ENCODE measurements at places on chromosomes 16 and 17. TPM values are rescaled to one million over a fixed set of nuclear protein-coding genes. Genes with fewer than 3 reads are reported as not detected.

DNA sequence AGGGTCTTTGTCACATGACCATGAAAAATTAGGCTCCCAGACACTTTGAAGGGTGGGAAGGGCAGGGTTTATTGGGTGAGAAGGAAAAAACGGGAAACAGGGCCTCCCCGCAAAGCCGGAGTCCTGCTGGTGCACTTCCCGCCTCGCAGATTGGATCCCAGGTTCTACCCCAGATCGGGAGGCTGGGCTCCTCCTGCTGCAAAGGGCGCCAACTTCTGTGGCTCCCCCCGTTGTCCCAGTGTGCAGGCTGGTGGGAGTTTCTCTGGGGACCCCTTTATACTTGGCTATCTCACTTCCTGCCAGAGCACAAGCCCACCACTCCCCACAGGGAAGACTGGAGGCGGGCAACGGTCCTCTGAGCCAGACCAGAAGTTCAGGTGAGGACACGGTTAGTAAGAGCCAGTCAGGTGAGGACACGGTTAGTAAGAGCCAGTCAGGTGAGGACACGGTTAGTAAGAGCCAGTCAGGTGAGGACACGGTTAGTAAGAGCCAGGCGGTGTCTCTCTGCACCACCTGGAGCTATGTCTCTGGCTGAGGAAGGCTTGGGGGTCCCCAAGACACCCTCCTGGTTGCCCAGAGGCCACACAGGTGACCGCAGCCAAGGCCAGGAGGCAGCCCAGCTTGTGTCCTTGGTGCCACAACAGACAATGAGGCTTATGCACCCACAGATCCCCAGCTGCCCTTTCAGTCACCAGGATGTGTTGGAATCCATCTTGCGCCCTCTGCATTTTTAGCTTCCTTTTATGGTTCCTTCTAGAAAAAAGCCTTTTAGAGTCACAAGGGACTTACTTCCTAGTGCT, 48.1 kb upstream of the CHMP6 start:
- no peak for DNase-seq
- H3K36me3 ChIP-seq = no peaks in the 10 kb centered on the region
- H3K4me3 ChIP-seq = no peak overlapping the region

GRCh38 chr16:66150698-66151482, 215.6 kb upstream of the CDH5 start:
- H3K36me3 ChIP-seq = no peaks in the 10 kb centered on the region
- DNase-seq = no peak
- no peak overlapping the region for H3K4me3 ChIP-seq
- H3K27ac ChIP-seq = peak overlapping the region; percentile 62
- no peaks in the 10 kb centered on the region for H3K27me3 ChIP-seq

DNA sequence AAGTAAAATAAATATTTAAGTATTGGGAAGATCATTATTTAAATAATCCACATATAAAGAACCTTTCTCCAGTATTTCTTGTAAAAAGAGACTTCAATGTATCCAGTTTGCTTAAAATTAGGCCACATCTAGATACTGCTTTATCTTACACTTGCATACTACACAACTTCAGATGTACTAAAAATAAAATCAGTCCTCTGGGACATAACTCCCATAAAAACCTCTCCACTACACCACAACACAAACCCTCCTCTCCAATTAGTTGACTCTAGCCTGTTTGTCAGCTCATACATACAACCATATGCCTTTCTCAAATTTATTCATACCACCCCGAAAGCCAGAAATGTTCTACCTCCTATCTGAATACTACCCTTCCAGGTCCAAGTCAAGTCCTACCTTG, 21.6 kb downstream of the SPOP start:
- no peak overlapping the region for H3K27ac ChIP-seq
- DNase-seq = no peak
- H3K4me3 ChIP-seq = no peak overlapping the region

DNA sequence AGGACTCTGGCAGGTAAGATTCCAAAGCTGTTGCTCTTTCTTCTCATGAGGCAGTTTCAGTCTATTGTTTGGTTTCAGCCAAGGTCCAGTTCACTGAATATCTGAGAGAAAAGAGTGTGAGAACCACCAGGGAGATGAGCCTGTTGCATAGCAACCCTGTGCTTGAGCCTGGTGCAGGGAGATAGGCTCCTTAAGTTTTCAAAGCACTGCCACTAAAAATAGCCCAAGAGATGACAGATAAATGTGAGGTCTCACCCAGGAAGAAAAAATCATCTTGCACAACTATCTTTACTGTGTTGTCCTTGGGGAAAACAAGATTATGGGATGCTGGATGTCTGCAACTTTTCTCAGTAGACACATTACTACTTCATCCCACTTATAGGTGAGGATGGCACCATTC, 26.2 kb upstream of the NUDT7 start:
- no peak for DNase-seq
- H3K4me3 ChIP-seq = no peak overlapping the region
- H3K4me1 ChIP-seq = no peaks in the 10 kb centered on the region
- no peak overlapping the region for H3K27ac ChIP-seq

- no peak for DNase-seq
- H3K4me3 ChIP-seq = no peak overlapping the region
- no peaks in the 10 kb centered on the region for H3K4me1 ChIP-seq
- H3K27ac ChIP-seq = no peak overlapping the region
These were observed 49.3 kb upstream of the FBXO47 start for GRCh38 chr17:39016193-39017153.

GRCh38 chr17:77899498-77899897, 59.0 kb upstream of the TNRC6C start:
- H3K27ac ChIP-seq = no peak overlapping the region
- no peak for DNase-seq
- no peaks in the 10 kb centered on the region for H3K27me3 ChIP-seq
- H3K4me1 ChIP-seq = no peaks in the 10 kb centered on the region

DNA sequence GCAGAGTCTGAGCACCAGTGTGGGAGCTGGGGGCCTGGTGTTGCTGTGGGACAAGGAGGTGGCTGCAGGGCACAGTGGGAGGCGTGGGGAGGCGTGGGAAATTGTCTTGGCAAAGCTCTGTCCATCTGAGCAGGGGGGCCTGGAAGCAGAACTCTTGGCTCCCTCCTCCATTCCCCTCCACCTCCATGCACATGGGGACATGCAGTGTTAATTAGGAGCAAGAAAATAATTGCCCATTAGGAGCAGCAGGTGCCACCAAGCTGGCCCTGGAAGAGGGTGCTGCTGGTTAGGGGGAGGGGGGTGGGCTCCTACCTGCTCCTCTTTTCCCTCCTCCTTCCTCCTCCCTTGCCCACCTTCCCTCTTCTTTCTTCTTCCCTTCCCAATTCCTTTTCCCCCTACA, 4.5 kb downstream of the TTYH2 start:
- no peak overlapping the region for H3K4me3 ChIP-seq
- DNase-seq = no peak
- no peak overlapping the region for H3K27ac ChIP-seq
- peaks cover 14% of the 10 kb centered on the region for H3K4me1 ChIP-seq
- H3K36me3 ChIP-seq = no peaks in the 10 kb centered on the region
- no peaks in the 10 kb centered on the region for H3K27me3 ChIP-seq

GRCh38 chr17:29061036-29061435, 18.1 kb downstream of the PIPOX start:
- no peak overlapping the region for H3K4me3 ChIP-seq
- no peak for DNase-seq
- H3K27me3 ChIP-seq = no peaks in the 10 kb centered on the region

The ZSCAN32 gene
- total RNA-seq = 13.5 TPM

DNA sequence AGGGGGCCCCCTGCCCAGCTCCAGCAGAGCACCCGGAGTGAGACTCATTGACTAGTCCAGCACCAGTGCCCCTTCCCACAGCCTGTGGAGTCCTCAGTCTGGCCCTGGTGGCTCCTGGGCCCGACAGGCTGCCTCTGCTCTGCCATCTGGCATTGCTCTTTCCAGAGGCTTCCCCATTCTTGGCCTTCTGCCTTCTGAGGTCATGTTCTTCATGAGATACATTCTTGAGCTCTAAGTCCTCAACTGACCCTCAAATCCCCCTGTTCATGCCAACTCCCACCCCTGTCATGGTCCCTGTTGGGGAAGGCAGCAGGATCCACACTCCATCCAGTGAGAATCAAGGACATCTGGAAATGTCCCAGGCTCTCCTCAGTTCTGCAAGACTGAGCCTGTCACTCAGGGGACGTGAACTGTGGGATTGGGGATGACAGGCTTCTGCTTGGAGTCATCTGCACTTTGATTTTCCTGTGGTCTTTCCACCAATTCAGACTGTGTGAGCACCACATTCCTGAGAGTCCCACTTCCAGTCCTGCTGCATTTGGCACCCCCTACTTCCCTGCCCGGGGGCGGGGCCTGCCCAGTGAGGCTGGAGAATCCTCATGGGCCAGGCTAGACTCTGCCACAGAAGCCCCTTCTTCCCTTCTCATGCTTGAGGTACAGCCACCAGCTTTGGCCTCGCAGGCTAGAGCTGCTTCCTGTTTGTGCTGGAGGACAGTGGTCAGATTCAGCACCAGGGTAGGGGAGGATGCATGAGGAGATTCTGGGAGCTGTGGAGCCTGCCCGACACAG, 2.7 kb downstream of the TRPV2 start:
- H3K4me3 ChIP-seq = no peak overlapping the region
- H3K36me3 ChIP-seq = peaks cover 53% of the 10 kb centered on the region
- H3K27me3 ChIP-seq = no peaks in the 10 kb centered on the region
- peaks cover 38% of the 10 kb centered on the region for H3K4me1 ChIP-seq

DNA sequence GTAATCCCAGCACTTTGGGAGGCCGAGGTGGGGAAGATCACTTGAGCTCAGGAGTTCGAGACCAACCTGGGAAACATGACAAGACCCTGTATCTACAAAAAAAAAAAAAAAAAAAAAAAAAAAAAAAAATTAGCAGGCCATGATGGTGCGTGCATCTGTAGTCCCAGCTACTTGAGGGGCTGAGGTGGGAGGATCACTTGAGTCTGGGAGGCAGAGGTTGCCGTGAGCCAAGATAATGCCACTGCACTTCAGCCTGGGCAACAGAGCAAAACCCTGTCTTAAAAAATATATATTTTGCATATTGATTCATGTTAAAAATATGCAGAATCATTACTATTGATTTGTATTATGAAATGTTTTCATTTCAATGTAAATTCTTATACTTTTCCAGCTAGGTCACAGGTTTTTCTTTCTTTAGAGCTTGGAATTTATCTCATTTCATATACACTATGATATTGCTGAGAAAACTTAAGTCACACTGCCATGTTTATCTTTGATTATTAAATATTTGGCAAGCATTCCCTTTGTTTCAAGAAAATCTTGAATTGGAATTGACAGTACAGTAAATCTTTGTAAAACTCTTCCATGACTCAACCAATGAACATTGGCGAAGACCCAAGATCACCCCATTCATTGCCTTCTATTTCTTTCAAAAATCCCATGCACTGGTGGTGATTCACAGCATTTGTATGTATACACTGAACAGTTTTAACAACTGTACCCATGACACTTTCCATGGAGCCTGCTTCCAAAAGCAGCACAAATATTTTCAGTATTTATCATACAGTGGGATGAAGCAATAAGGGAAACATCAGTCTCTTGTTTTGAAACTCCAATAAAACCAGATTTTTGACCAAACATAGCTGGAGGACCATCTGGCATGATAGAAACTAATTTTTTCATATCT, 83.5 kb upstream of the TNRC6A start:
- H3K27ac ChIP-seq = no peak overlapping the region
- H3K4me1 ChIP-seq = no peaks in the 10 kb centered on the region
- H3K27me3 ChIP-seq = no peaks in the 10 kb centered on the region

The C16orf54 gene
- 11.9 TPM for total RNA-seq

The GRAPL gene
- total RNA-seq = 4.0 TPM

- H3K4me1 ChIP-seq = peaks cover 33% of the 10 kb centered on the region
- H3K27ac ChIP-seq = peak within 1 kb of the TSS; percentile 93
- peak within 1 kb of the TSS; percentile 84 for H3K4me3 ChIP-seq
- H3K36me3 ChIP-seq = peaks cover 57% of the 10 kb centered on the region
- H3K27me3 ChIP-seq = no peaks in the 10 kb centered on the region
These were observed at the start of the genes COG8 and NIP7 for GRCh38 chr16:69339289-69340094. Gene COG8, minus strand, starts transcription at chr16:69339564. Its CDS starts 12 bp downstream, at chr16:69339552. Gene NIP7, plus strand, starts transcription at chr16:69339772. Its CDS starts 58 bp downstream, at chr16:69339830.

GRCh38 chr16:70646260-70647241, at the start of gene IL34:
Gene IL34, plus strand, starts transcription at chr16:70646559. Its CDS starts 389 bp downstream, at chr16:70646948.
- H3K27me3 ChIP-seq = no peaks in the 10 kb centered on the region
- no peaks in the 10 kb centered on the region for H3K36me3 ChIP-seq
- H3K4me3 ChIP-seq = no peak within 1 kb of the TSS
- H3K27ac ChIP-seq = no peak within 1 kb of the TSS

GRCh38 chr16:67936880-67937605, 393 bp upstream of the PSMB10 start:
- peak overlapping the region; percentile 88 for H3K4me3 ChIP-seq
- H3K4me1 ChIP-seq = peaks cover 19% of the 10 kb centered on the region
- H3K27me3 ChIP-seq = no peaks in the 10 kb centered on the region
- H3K27ac ChIP-seq = peak overlapping the region; percentile 97

GRCh38 chr16:2495041-2495440, 18.7 kb upstream of the ATP6V0C start:
- peaks cover 50% of the 10 kb centered on the region for H3K36me3 ChIP-seq
- H3K4me1 ChIP-seq = peaks cover 35% of the 10 kb centered on the region
- peak overlapping the region; percentile 69 for H3K27ac ChIP-seq
- no peaks in the 10 kb centered on the region for H3K27me3 ChIP-seq
- no peak for DNase-seq

DNA sequence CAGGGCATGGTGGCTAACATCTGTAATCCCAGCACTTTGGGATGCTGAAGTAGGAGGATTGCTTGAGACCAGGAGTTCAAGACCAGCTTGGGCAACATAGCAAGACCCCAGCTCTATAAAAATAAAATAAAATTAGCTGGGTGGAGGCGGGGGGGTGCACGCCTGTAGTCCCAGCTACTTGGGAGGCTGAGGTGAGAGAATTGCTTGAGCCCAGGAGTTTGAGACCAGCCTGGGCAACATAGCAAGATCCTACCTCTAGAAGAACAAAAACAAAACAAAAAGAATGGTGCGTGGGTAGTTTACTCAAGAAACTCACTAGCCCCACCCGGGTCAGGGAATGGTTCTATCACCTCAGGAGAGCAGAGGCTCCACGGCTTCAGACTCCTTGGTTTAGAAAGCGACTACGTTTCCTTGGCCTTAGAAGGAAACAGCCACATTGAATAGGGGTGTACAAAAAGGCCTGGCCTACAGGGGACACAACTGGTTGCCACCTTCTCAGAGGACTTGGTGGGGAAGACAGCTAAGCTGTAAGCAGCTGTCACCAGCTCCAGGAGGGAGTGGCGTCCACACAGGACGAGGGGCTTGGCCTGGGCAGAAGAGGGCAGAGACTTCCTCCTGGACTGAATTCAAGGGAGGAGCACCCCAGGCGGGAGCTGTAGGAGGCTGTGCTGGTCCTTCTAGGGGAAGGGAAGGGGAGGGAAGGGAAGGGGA, 716 bp downstream of the TK1 start:
- DNase-seq = no peak
- no peaks in the 10 kb centered on the region for H3K27me3 ChIP-seq
- no peak overlapping the region for H3K4me3 ChIP-seq
- peaks cover 8% of the 10 kb centered on the region for H3K36me3 ChIP-seq
- peak overlapping the region; percentile 84 for H3K27ac ChIP-seq
- H3K4me1 ChIP-seq = peaks cover 39% of the 10 kb centered on the region

The SCRN2 gene
- 29.5 TPM for total RNA-seq

DNA sequence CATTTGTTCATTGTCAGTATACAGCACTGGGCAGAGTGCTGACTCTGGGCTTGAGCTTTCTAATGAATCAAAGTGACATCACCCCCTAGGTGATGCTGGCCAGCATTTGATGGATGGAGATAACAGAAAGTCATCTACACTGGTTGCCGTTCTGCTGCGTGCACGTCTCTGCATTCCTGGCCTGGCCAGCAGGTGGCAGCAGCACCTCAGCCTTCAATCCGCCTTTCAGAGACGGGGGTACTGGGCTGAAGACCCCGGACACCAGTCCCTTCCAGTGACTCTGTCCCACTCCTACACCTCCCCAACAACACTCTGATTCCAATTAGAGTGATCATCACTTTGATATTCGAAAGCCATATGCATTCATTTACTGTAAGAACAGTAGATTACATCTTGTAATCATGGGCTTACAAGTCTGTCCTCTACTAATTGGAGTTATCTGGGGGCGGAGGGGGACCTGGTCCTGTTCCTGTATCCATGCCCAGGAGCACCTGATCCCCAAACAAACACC, 6.0 kb downstream of the CPSF4L start:
- DNase-seq = peak; percentile 84
- no peak overlapping the region for H3K27ac ChIP-seq
- H3K4me1 ChIP-seq = no peaks in the 10 kb centered on the region
- no peaks in the 10 kb centered on the region for H3K27me3 ChIP-seq

All from upper lobe of left lung (tissue), 6 donors.